ENCODE measurements at places on chromosomes 2 and 18. TPM values are rescaled to one million over a fixed set of nuclear protein-coding genes. Genes with fewer than 3 reads are reported as not detected.

The ARHGAP15 gene
- total RNA-seq: 19.2 TPM

The WIPF1 gene
- total RNA-seq: 1.2 TPM

The AGPS gene
- 55.8 TPM for total RNA-seq

The RESP18 gene
- 0.82 TPM for total RNA-seq

The SLC14A1 gene
- total RNA-seq: 3.7 TPM

The ALLC gene
- total RNA-seq: under 0.01 TPM

The HTR2B gene
- total RNA-seq: 0.41 TPM

The IFIH1 gene
- 2.0 TPM for total RNA-seq

The CFC1 gene
- total RNA-seq: 0.41 TPM

The ALPP gene
- total RNA-seq: not detected

The GATA6 gene
- total RNA-seq: under 0.01 TPM

The EPHA4 gene
- total RNA-seq: 158 TPM

The GKN1 gene
- not detected for total RNA-seq

The RAB6C gene
- total RNA-seq: 0.41 TPM

The SCN1A gene
- 15.1 TPM for total RNA-seq

The POU3F3 gene
- total RNA-seq: 266 TPM

The DPYSL5 gene
- total RNA-seq: 101 TPM

The ATRAID gene
- 37.5 TPM for total RNA-seq

The EDAR gene
- total RNA-seq: under 0.01 TPM

The CYS1 gene
- total RNA-seq: 0.82 TPM

The C2orf74 gene
- total RNA-seq: 2.9 TPM

The GRHL1 gene
- 4.9 TPM for total RNA-seq

The CRYBA2 gene
- total RNA-seq: not detected

The NFATC1 gene
- 0.41 TPM for total RNA-seq

The SALL3 gene
- total RNA-seq: 5.3 TPM

The LONRF2 gene
- 47.3 TPM for total RNA-seq

The METTL4 gene
- 16.7 TPM for total RNA-seq

The PSMA8 gene
- total RNA-seq: not detected

The IL36G gene
- total RNA-seq: under 0.01 TPM
